ENCODE measurements at places on chromosomes 7 and 10.

GRCh38 chr10:36324831-36325230 lies 682.7 kb upstream of the FZD8 start:
- DNase-seq: no peak

- DNase-seq: no peak
These were observed 55.2 kb upstream of the WNT16 start for GRCh38 chr7:121273467-121274167.

- no peak for DNase-seq
These were observed 68.9 kb upstream of the FOXK1 start for GRCh38 chr7:4612939-4613841.

DNA sequence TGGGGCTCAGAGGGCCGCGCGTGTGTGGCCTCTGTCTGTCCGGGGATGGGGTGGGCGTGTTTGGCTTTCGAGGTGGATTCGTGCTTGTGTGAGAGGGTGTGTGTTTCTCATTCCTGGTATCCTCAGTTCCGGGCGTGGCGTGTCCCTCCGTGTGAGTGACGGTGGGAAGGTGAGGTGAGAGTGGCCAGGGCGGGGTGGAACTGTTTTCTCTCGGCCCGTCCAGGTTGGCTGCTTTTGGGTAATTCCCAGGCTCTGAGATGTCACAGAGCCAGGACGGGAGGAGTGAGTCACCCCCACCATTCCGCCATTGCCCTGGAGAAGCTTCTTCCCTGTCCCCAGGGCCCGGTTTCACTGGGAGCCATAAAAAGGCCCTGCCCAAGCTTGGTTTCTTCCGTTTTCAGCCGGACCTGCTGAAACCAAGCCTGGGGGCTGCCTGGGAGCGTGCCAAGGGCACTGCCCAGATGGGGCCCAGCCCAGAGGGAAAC lies 21.3 kb upstream of the CLDN4 start:
- no peak for DNase-seq

- no peak for DNase-seq
These were observed 4.9 kb upstream of the ADGRA1 start for GRCh38 chr10:133082685-133083421.

GRCh38 chr7:108010377-108010776 lies 7.4 kb upstream of the LAMB1 start:
- DNase-seq: no peak

DNA sequence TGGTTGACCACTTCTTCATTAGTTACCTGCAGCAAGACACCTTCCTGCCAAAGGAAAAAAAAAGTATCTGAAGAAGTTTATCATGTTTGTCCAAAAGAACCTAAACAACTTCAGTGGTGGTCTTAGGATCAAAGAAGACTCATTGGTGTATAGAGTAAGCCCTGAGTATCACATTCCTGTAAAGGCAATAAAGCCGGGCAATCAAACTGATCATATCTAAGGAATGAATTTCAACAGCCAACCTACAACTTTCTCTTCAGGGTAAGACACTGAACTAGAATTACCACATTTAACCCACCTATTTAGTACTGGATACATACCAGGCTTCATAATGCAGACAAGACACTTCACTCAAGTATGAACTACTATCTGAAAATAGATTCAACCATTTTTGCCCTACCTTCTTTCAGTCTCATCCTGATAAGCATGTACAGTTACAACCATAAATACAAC lies 10.1 kb downstream of the HNRNPA2B1 start:
- DNase-seq: no peak

DNA sequence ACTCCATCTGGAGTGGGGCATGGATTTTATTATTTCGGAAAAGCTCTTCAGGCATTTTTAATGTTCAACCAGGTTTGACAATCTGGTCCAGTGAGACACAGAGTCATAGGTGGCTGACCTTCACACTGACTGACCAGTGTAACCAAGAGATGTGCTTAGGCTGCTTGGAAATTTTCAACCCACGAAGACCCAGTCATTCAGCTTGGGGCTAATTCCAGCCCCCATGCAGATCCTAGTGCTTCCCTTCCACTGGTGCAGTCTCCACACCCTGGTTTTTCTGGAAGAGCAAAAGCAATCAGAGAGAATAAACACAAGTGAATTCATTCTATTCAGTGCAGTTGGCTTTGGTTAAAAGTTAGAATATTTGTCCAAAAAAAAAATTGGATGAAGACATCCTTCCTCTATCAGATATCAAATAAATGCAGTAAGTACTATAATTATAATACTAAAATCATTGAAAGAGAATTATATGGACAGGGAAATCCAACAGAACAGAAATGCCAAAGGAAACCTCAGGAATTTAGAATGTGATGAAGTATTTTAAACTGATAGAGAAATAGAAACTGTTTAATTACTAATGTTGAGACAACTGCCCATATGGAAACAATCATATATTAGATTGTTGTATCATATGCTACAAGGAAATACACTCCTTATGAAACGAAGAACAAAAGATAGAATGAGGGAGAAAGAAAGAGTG lies 178.0 kb downstream of the NPSR1 start:
- DNase-seq: no peak

DNA sequence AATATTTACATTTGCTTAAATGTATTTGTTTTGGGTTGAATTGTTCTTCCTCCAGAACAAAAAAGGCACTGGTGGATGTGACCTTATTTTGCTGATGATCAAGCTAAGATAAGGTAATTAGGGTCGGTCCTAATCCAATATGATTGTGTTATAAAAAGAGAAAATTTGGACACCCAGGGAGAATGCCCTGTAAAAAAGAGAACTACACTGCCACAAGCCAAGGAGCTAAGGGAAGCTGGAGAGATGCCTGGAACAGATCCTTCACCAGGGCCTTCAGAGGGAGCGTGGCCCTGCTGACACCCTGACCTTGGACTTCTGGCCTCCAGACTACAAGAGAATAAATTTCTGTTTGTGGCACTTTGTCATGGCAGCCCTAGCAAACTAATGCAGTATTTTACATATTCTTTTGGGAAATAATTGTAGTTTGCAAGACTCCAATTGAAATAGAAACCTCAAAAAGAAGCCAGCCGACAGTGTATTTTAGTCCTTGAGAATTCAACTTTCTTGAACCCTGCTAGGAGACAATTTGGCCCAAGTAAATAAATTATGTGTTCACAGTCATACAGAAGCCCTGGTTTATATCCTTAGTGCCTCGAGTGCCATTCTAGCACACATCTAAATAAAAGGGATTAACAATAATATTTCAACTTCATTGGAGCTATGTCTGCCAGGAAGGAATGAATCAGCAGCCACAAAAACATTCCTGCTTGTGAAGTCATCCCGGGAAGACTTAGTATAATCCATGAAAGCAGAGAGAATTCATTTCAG lies 164.6 kb downstream of the PKD1L1 start:
- no peak for DNase-seq

DNA sequence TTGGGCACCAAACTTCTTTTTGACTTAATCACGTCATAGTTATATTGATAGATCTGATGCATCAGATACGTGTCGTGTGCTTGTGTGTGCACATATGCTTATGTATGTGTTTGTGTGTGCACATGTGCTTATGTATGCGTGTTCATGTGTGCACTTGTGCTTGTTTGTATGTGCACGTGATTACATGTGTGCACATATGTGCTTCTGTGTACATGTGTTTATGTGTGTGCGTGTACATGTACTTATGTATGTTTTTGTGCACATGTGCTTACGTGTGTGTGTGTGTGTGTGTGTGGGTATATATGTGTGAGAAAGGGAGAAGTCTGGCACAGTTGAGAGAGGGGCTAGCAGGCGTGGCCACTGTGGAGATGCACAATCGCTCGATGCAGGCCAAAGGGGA lies 173.4 kb downstream of the WDR37 start:
- no peak for DNase-seq

DNA sequence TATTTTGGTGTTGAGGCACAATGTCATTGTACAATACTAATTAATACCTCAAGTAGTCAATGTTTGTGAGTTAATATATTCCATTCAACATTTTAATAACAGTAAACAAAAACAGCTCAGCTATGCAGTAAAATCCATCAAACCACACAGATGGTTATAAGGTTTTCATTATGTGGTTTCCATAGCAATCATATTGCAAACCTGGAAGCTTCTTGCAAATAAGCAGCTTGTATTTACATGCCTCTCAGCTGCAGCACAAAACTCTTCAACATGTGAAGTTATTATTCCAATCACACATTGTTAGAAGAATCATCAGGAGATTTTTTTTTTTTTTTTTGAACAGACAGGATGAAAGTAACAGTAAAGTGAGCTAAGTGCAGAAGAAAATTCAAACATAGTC lies 170.2 kb downstream of the SKAP2 start:
- DNase-seq: no peak

DNA sequence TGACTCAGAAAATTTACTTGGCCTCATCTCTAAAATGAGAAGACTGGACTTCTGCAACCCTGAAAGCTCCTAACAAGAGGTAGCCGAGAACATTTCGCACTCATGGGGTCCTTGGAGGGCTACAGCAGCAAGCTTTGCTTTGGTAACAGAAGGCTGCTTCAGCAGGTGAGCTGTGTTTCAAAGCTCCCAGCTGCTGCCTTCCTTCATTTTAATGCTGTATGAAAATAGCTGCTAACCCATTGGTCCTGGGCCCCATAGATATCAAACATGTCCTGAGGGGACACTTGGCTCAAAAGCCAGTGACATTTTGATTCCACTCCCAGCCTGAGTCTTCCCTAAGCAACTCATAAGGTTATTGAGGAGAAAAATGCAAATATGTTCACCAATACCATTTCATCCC lies 14.3 kb upstream of the MALSU1 start:
- no peak for DNase-seq

- DNase-seq: no peak
These were observed 51.1 kb upstream of the GJD4 start for GRCh38 chr10:35554036-35554435.

GRCh38 chr7:137774793-137775201 lies 72.0 kb downstream of the DGKI start:
- no peak for DNase-seq

GRCh38 chr7:25297278-25297677 lies 69.0 kb upstream of the NPVF start:
- no peak for DNase-seq

GRCh38 chr10:60910543-60910942 lies 33.4 kb downstream of the RHOBTB1 start:
- DNase-seq: no peak

GRCh38 chr7:27442455-27442854 lies 199.9 kb downstream of the EVX1 start:
- DNase-seq: no peak

GRCh38 chr7:101882595-101883564 lies 65.5 kb downstream of the CUX1 start:
- no peak for DNase-seq

GRCh38 chr10:29034592-29034991 lies 254.3 kb upstream of the LYZL1 start:
- DNase-seq: no peak

- DNase-seq: no peak
These were observed 35.1 kb upstream of the PCGF5 start for GRCh38 chr10:91185239-91185875.

- peak; percentile 35 for DNase-seq
These were observed 1.2 kb upstream of the SGMS1 start for GRCh38 chr10:50624866-50625501.

DNA sequence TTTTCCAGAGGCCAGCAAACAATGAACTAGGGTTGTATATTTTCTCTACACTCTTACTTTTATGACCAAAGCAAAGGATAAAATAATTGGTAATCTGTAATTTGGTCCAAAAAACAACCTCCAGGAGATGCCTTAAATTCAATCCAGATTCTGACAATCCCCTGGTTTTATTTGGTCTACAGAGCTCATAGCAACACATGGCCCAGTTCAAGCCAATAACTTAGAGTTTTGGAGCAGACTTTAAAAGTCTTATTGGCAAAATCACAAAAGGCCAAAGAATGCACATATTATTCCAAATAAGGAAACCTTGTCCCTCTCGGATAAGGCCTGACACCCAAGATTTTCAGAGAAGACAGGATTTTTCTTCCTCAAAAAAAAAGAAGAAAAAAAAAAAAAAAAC lies 51.9 kb downstream of the SORBS1 start:
- DNase-seq: no peak

DNA sequence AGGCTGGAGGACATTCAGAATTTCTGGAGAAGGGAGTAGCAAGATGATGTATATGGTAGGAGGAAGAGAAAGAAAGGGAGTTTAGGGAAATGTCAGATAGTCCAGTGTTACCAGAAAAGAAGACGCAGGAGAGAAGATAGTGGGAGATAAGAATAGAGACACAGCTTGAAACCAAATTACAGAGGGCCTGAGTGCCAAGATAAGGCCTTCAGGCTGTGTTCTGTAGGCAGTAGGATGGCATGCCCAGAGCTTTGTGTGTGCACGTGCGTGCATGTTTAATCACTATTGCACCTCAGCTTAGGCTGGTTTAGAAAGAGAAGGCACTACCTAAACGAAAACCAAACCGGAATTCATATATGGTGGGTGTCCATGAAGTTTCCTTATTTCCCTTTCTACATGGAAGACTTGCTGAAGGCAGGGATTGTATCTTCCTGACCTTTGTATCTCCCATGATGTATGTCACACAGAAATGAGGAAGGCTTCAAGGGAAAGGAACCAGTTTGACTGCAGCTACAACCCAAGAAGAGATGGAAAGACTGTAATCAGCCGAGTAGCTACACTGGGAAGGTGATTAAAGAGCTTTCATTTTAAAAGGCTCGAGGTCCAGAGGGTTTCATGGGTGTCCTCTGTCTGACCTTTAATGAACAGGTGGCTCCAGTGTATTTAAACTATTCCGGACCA lies 35.8 kb upstream of the BHLHA15 start:
- no peak for DNase-seq

GRCh38 chr7:92633211-92633906 lies 43.2 kb upstream of the FAM133B start:
- DNase-seq: peak; percentile 3

DNA sequence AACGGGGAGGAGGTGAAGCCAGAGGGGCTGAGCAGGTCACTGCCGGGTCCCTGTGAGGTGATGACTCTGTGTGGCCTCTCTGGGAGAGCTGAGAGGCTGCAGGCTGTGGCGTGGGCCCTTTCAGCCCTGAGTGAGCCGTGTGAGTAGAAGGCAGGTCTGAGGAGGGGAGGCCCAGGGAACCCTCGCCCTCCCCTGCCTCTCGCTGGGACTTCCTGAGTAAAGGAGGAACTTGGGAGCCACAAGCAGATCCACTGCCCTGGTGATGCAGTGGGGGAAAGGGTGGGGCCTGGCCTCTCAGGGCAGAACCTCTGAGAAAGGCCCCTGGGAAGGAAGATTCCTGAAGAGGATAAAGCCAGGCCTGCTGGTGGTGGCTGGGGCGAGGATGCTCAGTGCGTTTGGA lies 22.8 kb downstream of the EEPD1 start:
- no peak for DNase-seq

DNA sequence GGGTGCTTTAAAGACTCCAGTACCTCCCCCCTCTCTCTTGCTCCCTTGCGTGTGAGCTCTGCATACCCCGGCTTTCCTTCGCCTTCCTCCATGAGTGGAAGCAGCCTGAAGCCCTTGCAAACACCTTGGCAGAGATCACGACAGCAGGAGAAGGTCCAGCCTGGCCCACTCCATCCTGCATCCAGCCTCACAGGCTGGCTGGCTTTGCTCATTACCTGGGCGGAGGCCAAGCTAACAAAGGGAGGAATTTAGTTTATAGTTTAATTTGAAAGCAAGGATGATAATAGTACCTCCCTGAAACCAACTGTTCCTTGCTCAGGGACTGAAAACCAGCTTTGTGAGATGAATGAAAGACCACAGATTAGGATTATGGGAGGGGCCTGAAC lies 99.4 kb downstream of the PRKAG2 start:
- DNase-seq: no peak

- DNase-seq: no peak
These were observed 82.7 kb downstream of the MYL10 start for GRCh38 chr7:101546308-101546936.

GRCh38 chr7:1510780-1511154 lies 6.6 kb upstream of the INTS1 start:
- no peak for DNase-seq
